ENCODE measurements at places on chromosomes 3 and 15.

DNA sequence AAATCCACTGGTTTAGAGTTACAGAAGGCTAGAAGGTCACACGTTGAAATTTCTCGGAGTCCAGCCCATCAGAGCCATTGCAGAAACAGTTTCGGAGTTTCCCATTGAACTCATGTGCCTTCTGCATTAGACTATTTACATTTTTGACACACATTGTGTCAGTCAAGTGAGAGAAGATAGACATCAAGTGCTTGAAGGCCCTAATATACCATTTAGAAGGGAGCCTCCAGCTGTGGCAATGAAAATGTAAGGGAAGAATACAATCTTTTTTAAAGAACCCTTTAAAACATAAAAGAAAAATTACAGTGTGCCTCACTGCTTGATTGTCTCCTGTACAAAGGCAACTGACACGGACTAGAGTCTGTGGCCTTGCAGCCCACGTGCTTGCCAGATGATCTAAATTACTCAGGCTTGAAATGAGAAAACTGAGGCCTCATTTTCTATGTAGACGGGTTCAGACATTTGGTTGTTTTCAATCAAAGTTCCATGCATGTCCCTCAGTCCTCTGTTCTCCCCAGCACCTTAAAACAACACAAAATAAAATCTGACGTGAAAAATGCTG, 650.5 kb downstream of the ROBO2 start:
- no peak overlapping the region for H3K4me3 ChIP-seq
- H3K4me1 ChIP-seq: no peaks in the 10 kb centered on the region
- no peak overlapping the region for H3K27ac ChIP-seq
- H3K36me3 ChIP-seq: no peaks in the 10 kb centered on the region
- DNase-seq: no peak

DNA sequence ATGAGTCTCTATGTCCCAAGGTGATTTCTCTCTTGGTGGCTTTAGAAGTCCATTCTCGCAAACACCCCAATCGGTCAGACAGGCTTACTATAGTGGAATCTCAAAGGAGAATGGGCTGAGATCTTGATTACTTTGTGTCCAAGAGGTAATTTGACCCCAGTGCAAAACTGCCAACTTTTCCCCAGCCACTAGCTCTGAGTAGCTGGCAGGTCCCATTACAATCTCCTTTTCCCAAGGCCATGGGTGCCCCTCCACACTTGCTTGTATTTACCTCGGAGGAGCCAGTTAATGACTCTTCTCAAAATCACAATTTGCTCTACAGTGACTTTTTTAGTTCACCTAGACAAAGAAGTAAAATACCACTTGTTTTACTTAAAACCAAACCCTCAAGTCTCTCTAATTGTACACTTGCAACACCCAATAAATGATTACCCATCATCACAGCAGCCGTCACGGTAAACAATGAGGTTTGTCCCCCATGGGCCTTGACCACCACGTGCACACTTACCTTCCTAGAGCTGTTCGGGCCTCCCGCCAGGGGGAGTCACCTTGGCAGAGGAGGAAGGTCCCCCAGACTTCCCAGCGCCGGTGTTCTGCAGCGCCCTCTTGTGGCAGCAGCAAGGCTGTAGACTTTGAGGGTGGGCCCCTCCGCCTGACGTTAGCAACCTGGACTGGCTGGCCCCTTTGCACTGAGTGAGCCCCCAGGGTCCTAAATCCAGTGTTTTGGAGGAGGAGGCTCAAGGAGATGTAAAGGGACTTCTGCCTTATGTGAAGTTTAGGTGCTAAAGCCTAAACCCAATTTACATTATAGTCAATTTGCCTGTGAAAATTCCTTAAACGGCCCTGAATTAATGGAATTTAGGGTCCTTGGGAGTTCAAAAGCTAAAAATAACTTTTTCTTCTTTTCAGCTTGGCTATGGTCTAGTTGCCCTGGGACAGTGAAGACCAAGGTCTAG, 18.7 kb upstream of the HDAC11 start:
- H3K4me3 ChIP-seq: no peak overlapping the region
- H3K27ac ChIP-seq: no peak overlapping the region
- H3K4me1 ChIP-seq: no peaks in the 10 kb centered on the region
- no peaks in the 10 kb centered on the region for H3K27me3 ChIP-seq

DNA sequence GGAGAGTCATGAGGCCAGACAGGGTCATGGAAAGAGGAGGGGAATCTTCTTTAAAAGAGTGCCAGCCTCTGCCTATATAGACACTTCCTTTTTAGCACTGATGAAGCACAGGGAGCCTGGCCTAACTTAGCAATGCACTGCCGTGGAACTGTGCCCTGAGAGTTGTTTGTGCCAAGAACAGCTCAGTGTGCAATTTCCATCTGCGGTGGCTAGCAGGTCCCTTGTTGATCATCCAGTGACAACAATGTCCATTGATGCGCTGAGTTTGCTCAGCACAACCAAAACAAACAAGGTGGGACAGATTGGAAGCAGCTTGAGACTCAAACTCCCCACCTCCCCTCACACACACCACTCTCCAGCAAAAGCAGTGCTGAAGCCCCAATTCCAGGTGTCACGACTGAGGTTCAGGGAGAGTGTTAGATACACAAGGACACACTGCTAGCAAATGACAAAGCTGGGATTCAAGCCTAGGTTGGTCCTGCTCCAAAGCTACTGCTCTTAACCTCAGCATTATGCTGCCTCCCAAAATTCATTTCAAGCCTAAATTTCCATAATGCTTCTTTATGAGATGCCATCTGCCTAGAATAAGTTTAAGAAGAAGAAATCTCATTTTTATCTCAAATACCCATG, 316.6 kb upstream of the UBE2E2 start:
- no peak overlapping the region for H3K27ac ChIP-seq
- no peak for DNase-seq
- no peaks in the 10 kb centered on the region for H3K4me1 ChIP-seq
- no peaks in the 10 kb centered on the region for H3K27me3 ChIP-seq
- no peaks in the 10 kb centered on the region for H3K36me3 ChIP-seq

DNA sequence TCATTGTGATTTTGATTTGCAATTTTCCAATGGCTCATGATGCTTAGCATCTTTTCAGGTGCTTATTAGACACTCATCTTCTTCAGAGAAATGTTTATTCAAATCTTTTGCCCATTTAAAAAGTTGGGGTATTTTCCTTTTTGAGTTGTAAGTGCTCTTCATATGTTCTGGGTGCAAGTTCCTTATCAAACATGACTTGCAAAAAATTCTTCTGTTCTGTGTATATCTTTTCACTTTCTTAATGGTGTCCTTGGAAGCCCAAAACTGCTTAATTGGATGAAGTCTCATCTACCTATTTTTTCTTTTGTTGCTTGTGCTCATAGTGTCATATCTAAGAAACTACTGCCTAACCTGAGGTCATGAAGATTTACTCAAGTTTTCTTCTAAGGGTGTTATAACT, 332.8 kb downstream of the PLCL2 start:
- H3K36me3 ChIP-seq: no peaks in the 10 kb centered on the region
- no peak overlapping the region for H3K27ac ChIP-seq
- H3K27me3 ChIP-seq: no peaks in the 10 kb centered on the region
- DNase-seq: no peak
- no peaks in the 10 kb centered on the region for H3K4me1 ChIP-seq

- no peak overlapping the region for H3K4me3 ChIP-seq
- no peak overlapping the region for H3K27ac ChIP-seq
- H3K36me3 ChIP-seq: no peaks in the 10 kb centered on the region
- H3K4me1 ChIP-seq: no peaks in the 10 kb centered on the region
- no peak for DNase-seq
- H3K27me3 ChIP-seq: no peaks in the 10 kb centered on the region
Observed at GRCh38 chr3:194064380-194065332, 71.3 kb upstream of the HES1 start.

DNA sequence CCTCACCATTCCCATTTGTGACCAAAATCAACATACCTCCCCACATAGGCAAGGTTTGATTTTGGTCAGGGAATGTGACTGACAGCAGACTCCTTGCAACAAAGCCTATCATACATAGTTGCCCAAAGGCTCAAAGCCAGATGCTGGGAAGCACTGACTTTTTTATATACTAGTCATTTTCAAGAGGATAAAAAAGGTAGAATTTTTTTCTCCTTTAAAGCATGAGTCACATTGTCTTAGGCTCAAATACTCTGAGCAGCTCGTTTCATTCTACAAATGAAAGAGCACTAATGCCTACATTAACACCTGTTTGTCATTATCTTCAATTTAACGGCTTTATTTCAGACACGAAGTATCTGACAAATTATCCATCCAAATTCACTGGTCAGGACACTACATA, 36.2 kb downstream of the ICE2 start:
- H3K4me3 ChIP-seq: no peak overlapping the region
- H3K27me3 ChIP-seq: no peaks in the 10 kb centered on the region
- no peaks in the 10 kb centered on the region for H3K4me1 ChIP-seq
- H3K36me3 ChIP-seq: no peaks in the 10 kb centered on the region
- no peak overlapping the region for H3K27ac ChIP-seq

- DNase-seq: no peak
- H3K27ac ChIP-seq: no peak overlapping the region
- no peak overlapping the region for H3K4me3 ChIP-seq
Observed at GRCh38 chr3:126731044-126731443, 27.0 kb downstream of the CHCHD6 start.

GRCh38 chr3:132573797-132574211, 23.3 kb upstream of the ACKR4 start:
- H3K27ac ChIP-seq: peak overlapping the region; percentile 13
- no peaks in the 10 kb centered on the region for H3K4me1 ChIP-seq
- H3K27me3 ChIP-seq: no peaks in the 10 kb centered on the region
- H3K4me3 ChIP-seq: no peak overlapping the region

DNA sequence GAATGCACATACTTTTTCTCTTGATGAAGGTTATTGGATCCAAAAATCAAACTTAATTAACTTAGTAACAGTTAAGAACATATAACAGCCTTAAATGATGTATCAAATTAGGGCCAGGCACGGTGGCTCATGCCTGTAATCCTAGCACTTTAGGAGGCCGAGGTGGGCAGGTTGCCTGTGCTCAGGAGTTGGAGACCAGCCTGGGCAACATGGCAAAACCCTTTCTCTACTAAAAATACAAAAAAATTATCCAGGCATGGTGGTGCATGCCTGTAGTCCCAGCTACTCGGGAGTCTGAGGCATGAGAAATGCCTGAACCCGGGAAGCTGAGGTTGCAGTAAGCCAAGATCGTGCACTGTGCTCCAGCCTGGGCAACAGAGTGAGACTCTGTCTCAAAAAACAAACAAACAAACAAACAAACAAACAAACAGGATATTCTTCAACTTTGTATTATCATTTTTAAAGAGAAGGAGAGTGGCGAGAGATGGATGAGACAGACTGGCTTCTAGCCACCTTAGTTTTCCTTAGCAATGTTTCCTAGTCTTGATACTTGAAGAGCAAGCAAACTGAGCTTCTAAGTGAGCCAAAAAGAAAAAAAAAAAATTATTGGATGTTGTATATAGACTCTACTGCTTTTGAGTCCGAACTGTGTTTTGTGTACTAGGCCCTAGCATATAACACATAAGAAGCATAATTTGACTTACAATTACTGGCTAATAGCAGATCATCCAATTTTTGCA, 13.8 kb downstream of the SPRED1 start:
- no peak overlapping the region for H3K27ac ChIP-seq
- H3K36me3 ChIP-seq: no peaks in the 10 kb centered on the region
- no peak overlapping the region for H3K4me3 ChIP-seq
- no peaks in the 10 kb centered on the region for H3K27me3 ChIP-seq
- H3K4me1 ChIP-seq: no peaks in the 10 kb centered on the region

DNA sequence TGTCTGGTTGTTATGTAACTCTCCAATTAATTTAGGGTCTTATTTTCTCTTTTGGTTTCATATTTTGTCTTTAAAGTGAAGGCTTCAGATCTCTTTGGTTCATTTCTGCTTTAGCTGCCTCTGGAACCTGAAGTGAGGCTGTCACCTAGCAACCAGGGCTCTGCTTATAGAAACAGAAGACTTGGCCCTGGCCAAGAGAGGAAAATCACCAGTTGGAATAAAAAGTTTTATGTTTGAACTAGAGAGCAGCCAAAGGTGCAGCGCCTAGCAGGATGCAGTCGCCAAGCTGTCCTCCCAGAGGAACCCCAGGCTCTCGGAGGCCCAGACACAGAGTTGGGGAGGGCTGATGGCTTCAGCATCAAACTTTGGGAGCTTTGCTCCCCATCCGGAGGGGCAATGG, 41.1 kb downstream of the LYZL4 start:
- H3K27me3 ChIP-seq: no peaks in the 10 kb centered on the region
- no peak overlapping the region for H3K4me3 ChIP-seq
- no peaks in the 10 kb centered on the region for H3K36me3 ChIP-seq
- peak; percentile 59 for DNase-seq
- peak overlapping the region; percentile 48 for H3K27ac ChIP-seq

- no peaks in the 10 kb centered on the region for H3K27me3 ChIP-seq
- H3K4me3 ChIP-seq: no peak overlapping the region
- no peaks in the 10 kb centered on the region for H3K36me3 ChIP-seq
- DNase-seq: no peak
- no peaks in the 10 kb centered on the region for H3K4me1 ChIP-seq
Observed at GRCh38 chr3:15820911-15821310, 23.1 kb upstream of the ANKRD28 start.

DNA sequence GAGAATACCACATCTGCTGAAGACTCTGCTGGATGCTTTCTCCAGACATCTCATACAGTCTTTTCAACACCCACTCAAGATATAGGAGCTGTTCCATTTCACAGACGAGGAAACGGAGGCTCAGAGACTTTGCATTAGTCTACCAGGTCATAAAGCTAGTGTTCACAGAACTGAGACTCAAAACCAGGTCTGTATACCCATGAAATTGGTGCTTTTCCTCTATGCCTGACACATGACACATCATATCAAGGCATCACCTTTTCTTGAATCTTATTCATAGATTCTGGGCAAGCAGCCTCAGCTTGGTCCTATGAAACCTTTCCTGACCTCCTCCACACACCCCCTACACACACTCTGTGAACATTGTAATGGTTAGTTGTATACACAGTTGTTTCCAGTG, 101.2 kb downstream of the LPP start:
- H3K27ac ChIP-seq: no peak overlapping the region
- H3K27me3 ChIP-seq: no peaks in the 10 kb centered on the region
- no peaks in the 10 kb centered on the region for H3K4me1 ChIP-seq
- no peak for DNase-seq
- no peaks in the 10 kb centered on the region for H3K36me3 ChIP-seq

Data from breast epithelium (tissue), 4 donors.